Activated T-cell treated with anti-CD3 and anti-CD28 coated beads for 48 hours (primary cell): ENCODE measurements at places on chromosomes 6 and 20.

DNA sequence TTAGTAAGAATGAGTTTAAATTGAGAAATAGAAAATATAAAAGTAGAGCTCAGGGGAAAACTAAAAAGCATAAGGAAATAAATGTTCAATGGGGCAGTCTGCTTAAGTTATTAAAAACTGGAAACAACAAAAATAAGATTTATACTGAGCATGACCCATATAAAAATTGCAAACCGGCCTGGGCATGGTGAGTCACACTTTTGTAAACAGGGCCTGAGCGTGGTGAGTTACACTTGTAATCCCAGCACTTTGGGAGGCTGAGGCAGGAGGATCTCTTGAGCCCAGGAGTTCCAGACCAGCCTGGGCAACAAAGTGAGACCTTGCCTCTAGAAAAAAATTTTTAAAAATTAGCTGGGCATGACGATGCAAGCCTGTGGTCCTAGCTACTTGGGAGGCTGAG lies 74.6 kb downstream of the TMEM244 start:
- no peak for DNase-seq

DNA sequence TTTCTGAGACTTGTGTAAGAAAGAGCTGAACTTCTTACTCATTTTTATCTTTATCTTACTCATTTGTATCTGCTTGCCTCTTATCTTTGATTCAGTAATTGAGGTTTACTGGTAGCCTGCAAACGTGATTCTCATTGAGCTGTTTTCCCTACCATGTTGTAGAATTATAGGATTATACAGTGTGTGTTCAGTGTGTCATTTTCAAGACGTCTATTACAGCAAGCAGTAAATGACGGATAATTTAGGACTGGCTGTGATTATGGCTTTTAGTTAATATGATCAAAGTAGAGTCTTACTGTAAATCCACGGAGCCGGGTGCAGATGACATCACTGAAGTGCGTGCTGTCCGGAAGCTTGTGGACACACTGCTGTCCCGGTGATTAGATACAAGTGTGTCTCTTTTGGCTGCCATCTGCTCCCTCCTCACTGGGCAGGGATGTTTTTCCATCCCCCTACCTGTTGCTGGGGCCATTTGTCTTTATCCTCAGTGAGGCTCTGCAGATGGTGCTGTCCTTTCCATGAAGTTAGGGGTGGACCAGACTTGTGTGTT lies 6.0 kb downstream of the NELFCD start:
- DNase-seq: no peak

DNA sequence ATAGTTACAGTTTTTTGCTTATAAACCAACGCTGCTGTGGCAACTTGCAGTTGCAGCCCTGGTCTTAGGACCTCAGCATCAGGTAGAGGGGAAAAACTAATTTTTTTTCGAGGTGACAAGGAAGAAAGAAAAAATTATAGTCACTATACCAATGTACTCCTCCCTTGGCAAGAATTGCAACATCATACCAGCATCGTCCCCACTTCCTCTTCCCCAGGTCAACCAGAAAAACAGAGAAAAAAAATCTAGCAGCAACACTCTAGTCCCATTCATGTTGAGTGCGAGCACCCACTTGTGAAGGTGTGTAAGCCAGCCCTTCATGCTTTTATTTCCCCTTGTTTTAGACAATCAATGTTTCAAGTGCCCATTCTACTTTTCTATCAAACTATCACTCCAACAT lies 13.1 kb upstream of the DCBLD1 start:
- no peak for DNase-seq

GRCh38 chr6:55069132-55069781 lies 105.1 kb upstream of the HCRTR2 start:
- no peak for DNase-seq

DNA sequence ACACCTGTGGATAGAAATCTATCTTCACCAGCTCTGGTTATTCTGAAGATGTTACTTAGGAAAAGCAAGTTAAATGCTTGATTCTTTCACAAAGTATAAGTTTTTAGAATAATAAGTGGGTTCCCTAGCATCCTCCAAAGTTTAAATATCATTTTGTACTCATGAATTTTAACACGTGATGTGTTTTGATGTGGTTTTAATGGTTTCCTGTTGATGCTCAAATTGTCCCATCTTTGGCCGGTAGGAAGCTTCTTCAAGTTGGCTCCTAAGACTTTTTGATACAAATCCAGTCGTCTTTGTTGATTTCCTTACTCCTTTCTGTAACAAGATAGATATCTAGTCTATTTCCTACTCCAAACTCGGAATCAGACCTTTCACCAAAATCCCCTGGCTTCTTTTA lies 94.5 kb upstream of the STXBP5 start:
- DNase-seq: no peak

GRCh38 chr6:8389036-8389818 lies 46.1 kb downstream of the SLC35B3 start:
- DNase-seq: no peak

DNA sequence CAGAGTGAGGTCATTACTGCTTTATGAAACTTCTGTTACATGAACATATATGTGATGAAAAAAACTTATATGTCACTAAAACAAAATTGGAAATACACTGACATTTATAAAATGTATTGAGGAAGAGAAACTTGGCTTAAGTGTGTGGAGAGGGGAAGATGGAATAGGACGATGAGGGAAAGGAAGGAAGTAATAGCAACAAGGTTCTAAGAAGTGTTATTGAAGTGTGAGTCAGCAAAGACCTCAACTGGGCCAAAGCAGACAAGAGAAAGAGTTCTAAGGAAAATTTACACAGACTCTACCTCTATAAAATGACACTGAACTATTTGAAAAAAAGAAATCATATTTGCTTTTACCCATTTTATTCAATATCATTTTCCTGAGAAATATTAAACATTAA lies 38.3 kb downstream of the SNX3 start:
- DNase-seq: no peak

DNA sequence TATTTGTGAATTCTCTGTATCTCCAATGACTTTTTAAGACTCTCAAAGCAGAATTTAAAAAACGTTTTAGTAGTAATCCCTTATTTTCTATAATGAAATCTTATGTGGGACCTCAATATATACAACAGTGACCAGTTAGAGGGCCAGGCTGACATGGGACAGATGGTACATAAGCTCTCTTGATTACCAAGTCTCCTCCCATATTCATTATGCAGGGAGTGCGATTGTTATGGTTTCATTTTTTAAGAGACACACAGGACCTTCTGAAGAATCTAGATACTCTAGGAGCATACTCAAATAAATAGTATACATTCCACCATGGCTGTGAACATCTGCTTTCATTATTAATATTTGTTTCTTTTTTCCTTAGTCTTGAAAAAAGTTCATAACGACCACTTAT lies 43.5 kb downstream of the GCLC start:
- no peak for DNase-seq
